ENCODE measurements at places on chromosomes 11 and 22.

DNA sequence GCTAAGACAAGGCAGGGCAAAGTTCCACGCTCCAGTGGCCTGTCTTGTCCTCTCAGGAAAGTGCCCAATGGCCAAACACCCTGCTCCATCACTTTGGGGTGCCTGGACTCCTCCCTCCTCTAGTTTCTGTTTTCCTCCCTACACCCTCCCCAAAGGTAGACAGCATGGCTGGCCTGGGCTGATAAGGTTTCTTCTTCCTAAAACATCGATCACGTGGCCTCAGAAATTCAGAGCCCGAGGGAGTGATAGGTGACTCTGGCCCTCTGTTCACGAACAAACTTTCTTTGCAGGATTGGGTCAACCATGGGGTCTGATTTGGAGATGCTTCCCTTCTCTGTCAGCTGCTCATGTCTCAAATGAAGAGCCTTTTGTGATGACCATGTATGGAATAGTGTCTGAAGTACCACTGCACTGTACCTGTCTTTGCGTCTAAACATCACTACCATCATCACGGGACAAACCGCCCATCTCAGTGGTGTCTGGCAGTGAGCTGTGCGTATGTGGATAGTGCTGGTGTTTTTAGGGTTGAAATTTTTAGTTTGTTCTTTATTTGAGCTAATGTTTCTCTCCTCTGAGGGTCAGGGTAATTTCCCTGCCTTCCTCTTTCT, 6.1 kb downstream of the MICAL2 start:
- no peak for DNase-seq

DNA sequence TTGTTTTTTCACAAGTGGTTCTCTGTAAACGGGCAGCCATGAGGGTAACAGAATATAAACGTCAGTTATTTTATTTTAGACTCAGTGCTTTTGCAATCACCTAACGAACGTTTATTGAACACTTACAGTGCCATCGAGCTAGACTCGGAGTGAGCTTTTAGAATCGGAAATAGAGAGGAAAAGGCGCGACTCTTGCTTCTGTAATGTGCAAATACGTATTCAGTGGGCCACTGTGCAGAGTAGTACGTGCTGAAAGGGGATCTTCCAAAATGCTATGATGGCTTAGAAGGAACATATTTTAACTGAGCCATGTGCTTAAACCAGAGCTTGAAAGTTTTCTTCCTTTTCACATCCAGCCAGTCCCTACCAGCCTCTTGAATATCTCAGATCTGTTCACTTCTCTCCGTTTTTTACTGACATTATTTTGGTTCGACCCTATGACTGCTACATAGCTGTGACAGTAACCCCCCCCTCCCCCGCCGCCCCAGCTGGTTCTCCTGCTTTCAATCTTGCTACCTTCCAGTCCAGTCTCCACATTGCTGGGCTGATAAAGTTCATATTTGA, 468 bp downstream of the DDIAS start:
- DNase-seq = no peak

DNA sequence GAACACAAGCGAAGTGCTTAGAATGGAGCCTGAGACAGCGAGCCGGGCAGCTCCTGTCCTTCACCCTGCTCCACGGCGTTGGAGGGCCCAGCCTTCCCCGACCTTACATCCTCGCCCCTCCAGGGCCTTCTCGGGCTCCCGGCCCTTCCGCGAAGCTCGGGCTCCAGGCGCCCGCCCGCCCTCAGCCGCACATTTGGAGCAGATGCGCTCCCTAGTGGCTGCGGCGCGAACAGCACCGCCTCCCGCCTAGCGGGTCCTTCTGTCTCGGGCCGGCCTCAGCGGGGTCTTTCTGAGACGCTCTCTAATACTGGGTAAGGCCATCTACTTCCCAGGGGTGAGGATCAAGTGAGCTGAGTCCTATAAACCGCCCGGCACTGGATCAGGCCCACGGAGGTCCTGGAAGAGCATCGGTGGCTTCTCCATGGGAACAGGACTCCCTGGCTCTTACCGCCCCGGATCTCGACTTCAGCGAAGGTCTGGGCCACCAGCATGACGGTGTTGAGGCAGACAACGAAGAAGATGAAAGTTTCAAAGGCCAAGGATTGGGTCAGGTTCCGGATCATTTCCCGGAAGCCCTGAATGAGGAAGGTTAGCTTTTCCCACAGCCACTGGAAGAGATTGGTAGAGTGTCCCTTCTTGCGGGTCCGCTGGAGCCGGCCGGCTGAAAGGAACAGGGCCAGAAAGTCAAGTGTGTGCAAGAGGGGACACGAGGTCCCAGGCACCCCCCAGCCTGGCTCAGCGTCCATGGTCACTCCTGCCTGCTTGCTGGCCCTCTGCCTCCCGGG, 3.7 kb downstream of the CATSPER1 start:
- DNase-seq = peak; percentile 75

DNA sequence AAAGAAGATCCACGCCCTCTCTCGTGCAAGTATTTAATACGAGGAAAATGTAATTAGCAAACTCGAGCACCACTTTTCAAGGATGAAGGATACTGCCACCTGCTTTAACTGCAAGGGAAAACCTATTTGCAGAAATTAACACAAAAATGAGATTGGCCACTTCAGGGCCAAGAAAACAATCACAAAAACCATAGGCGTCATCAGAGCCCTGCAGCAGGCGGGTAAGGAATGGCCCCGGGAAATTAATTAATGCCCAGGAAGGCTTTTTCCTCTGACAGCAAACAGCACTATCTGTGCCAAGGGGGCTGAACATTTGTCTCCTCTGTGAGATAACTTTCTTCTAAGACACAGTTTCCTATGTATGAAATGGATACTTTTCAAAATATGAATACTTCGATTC, 255.7 kb downstream of the CTTN start:
- no peak for DNase-seq

DNA sequence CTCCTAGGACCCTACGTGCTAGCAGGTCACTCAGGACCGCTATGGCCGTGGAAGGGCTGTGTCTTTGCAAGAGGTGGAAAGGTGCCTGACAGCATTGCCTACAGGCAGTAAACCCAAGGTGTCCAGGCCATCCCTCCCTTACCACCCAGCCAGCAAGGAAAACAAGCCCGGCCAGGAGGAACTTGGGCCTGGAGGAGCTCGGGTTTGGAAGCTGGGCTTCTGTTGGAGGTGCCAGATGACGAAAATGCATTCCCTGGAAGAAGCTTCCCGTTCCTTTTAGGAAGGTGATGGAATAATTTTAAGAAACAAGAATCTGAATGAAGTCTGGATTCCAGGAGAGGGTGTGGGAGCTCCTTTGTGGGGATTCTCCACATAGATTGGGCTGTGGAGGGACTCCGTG, 23.6 kb downstream of the FBLN1 start:
- no peak for DNase-seq

DNA sequence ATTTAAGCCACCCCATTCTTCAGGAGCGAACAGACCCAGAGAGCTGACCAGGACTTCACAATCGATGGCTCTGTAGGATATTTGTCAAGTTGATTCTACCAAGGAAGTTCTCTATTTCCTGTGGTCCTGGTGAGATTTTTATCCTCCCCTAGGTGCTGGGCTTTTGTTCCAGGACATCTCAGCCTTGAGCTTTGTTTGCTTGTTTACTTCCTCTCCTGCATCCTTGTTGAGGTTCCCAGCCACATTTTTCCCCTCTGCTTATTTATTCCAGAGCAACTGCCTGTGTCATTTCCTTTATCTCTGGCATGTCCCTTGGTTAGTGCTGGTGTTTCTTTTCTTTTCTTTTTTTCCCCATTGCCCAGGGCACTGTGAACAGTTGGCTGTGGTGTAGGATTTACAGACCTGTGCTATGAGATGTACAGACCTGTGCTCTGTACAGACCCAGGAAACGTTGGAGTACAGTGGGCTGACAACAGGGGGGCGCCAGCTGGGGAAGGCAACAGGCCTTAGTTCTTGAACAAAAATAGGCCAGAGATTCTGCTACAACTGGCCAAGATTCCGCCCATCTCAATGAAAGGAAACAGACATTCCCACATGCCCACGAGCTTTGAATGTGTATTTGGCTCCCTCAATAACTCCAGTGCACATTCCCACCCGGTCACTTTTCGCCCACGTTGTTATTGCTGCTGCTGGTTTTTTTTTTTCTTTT, 235.9 kb upstream of the DDI1 start:
- no peak for DNase-seq

DNA sequence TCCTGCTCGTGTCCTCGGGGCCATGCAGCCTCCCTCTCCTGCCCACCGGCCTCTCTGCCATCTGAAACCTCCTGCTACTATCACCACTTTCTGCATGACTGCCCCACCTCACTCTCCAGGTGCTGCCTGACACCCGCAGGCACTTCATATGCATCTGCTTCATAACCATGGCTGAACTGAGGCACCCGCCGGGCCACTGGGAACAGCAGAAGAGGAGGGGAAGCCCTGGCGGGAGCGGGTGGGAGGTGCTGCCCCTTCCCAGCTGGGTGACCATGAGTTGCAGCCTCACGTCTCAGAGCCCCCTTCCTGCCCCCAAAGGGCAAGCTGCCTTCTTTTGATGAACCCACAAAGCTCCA, 21.7 kb upstream of the PICK1 start:
- no peak for DNase-seq

GRCh38 chr11:117816846-117817367, 7.6 kb downstream of the FXYD2 start:
- DNase-seq = no peak

GRCh38 chr11:17811352-17811751, 76.8 kb downstream of the KCNC1 start:
- no peak for DNase-seq

GRCh38 chr22:25996669-25997068, 172.6 kb upstream of the SEZ6L start:
- DNase-seq = no peak

GRCh38 chr22:39471381-39472141, 14.7 kb downstream of the MGAT3 start:
- DNase-seq = no peak

GRCh38 chr22:27105142-27106025, 448.0 kb downstream of the MIAT start:
- no peak for DNase-seq

DNA sequence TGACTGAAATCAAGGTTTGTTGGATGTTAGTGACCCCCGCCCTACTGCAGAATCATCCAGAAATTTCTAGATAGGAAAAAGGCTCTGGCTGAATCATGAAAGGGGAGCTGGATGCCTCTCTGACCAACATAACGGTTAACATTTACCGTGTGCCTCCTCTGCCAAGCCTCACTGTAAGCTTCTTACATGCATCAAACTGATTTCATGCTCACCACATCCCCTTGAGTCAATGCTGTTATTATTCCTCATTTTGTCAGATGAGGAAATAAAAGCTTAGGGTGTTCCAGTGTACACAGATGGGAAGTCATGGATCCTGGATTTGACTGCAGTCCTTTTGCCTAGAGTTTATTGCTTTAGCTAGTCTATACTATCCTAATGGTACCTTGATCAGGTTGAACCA, 5.9 kb upstream of the HMOX1 start:
- DNase-seq = no peak

- peak; percentile 42 for DNase-seq
Measured at GRCh38 chr11:60951904-60952741, at the start of gene SLC15A3. TSS of gene SLC15A3 (minus strand) at chr11:60952176. CDS start at chr11:60951551, 625 bp downstream.

DNA sequence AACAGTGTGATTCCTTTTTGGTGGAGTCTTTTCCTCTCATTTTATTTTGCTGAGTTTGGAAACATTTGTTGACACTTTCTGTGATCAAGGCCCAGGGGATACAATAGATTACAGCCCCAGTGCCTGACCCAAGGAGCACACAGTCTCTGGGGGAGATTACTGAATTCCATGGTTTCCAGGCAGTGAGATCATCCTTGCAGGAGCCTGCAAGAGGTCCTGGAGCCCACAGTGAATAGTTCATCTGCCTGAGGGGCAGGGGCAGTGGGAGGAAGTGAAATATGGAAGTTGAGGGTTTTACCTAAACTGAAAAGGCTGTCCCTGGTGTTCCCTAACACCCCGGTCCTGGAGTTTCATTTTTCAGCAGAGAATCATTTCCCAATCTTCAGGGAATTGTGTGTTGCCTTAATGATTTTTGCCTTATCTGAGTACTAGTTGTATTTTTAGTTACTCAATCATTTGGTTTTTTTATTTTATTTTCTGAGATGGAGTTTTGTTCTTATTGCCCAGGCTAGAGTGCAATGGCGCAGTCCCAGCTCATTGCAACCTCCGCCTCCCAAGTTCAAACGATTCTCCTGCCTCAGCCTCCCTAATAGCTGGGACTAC, 7.7 kb downstream of the CCS start:
- DNase-seq = no peak

DNA sequence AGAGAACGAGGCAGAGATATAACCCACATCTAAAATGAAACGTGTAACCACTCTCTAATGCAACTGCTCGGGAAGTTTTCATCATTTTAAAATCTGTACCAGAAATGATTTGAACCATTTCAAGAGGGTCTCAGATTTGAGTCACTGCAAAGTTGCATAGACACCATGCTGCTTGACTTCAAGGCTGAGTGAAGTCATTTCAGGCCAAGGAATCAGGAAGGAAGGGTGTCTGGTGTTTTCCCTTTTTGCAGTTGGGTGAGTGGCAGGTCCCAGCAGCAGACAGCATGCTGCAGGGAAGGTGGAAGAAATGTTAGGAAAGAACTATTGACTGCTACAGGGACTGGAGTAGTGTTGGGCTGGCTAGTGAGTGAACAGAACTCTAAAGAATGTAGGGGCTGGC, 16.5 kb downstream of the TANGO2 start:
- DNase-seq = no peak

DNA sequence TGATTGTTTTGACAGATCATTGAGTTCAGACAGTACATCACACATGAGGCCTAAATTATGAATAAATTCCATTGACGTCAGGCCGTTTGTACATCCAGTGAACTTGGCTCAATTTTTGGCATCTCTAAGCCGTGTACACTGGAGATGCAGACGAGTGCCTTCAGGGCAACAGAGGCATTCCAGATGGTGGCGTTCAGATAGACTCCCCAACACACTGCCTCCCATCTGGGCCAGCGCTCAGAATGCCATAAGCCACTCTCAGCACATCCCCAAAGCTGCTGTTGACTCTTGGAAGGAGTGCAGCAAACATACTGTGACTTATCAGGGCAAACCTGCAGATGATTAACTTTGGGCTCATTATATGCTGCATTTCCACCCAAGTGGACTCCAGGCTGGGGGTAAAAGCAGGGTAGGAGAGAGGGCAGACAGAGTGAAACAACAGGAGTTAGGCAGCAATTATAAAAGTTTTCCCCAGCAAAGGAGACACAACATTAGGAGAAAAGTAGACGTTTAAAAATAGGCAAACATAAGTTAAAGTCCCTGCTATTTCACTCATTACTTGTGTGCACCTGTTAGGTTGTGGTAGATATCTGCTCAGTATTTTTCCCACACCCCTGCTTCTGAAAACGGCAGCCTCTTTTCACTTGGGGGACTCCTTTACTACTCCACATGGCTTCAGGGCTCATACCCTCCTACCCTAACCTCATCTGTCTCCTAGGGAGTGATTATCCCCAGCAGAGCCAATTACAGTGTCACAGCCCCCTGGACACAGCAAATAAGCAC, 60.2 kb upstream of the PDE3B start:
- DNase-seq = no peak

DNA sequence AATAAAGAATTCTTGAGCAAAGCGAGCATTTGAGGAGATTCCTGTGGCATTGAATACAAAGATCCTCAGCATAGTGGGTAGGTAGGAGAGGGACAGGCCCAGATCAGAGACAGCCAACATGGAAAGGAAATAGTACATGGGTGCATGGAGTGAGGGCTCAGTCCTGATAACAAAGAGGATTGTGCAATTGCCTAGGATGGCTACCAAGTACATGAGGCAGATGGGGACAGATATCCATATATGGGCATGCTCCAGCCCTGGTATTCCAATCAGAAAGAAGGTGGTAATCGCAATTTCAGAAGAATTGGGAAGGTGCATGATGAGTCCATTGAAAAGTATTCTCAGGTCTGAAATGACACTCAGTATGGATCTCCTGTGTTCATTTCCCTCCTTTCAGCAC, 8.6 kb downstream of the OR51T1 start:
- no peak for DNase-seq

Data from CD4-positive, alpha-beta T cell treated with Interleukin-21 for 1 hour (primary cell).